ENCODE measurements at places on chromosomes 16 and 17.

- DNase-seq, result no peak
Observed at GRCh38 chr17:69143151-69143550, 1.5 kb upstream of the ABCA6 start.

- DNase-seq, result no peak
Observed at GRCh38 chr17:7466639-7467341, 12.6 kb downstream of the ZBTB4 start.

GRCh38 chr17:81142301-81143199 is 22.8 kb upstream of the PVALEF start:
- peak; percentile 75 for DNase-seq

DNA sequence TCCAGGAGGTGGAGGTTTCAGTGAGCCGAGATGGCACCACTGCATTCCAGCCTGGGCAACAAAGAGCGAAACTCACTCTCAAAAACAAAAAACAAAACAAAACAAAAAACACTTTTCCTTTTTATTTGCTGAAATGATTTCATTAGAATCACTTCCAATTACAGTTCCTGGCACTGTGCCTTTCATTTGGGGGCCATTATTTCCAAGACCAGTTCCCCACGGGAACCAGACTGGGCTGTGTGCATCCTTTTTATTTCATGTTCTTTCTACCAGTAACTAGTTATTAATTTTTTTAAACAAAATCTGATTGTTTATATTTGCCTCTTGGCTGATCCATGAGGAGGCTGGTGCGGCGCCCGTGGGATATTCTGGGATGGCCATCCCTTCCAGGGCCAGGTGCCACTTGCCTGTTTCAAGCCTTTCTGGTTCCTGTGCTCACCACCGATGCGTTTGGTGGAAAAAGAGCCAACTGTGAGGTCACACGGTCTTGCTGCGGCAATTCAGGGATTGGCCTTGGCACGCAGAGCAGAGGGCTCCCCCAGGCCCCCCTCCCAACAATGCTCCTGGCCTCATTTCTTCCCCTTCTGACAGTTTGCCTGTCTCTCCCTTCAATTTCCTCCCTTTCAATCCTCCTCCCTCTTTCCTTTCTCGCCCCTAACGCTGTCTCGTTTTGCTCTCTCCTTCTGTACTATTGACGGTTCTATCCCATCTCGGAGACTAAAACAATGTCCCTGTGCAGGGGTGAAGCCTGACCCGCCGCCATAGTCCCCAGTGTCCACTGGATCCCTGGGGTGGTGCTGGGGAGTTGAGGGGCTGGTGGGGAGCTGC is 13.4 kb downstream of the UBALD1 start:
- no peak for DNase-seq

DNA sequence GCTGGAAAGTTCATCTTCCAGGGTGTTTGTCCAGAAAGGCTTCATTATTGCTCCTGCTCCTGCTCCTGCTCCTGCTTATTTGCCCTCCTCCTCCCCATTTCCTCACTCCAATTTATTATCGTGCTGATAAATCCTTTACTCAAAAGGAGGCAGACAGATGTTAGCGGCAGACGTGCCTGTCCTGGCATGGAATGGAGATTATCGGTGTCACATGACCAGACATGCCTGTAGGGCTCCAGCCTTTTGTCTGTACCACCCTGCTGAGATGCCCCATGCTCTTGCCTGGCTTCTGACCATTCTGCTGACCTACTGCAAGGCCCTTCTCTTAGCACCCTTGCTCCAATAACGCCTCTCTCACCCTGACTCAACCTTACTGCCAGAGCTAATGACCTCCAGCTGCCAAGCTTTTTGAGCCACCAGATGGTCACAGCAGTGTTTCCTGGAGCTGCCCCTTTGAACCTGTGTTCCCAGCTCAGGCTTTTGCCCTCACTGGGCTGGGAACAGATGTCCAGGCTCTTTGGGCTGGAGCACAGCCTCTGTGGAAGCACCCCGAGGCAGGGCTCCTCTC is 12.8 kb downstream of the DNAH9 start:
- no peak for DNase-seq

GRCh38 chr17:29772981-29773380 is 150.3 kb upstream of the CORO6 start:
- DNase-seq, result no peak

DNA sequence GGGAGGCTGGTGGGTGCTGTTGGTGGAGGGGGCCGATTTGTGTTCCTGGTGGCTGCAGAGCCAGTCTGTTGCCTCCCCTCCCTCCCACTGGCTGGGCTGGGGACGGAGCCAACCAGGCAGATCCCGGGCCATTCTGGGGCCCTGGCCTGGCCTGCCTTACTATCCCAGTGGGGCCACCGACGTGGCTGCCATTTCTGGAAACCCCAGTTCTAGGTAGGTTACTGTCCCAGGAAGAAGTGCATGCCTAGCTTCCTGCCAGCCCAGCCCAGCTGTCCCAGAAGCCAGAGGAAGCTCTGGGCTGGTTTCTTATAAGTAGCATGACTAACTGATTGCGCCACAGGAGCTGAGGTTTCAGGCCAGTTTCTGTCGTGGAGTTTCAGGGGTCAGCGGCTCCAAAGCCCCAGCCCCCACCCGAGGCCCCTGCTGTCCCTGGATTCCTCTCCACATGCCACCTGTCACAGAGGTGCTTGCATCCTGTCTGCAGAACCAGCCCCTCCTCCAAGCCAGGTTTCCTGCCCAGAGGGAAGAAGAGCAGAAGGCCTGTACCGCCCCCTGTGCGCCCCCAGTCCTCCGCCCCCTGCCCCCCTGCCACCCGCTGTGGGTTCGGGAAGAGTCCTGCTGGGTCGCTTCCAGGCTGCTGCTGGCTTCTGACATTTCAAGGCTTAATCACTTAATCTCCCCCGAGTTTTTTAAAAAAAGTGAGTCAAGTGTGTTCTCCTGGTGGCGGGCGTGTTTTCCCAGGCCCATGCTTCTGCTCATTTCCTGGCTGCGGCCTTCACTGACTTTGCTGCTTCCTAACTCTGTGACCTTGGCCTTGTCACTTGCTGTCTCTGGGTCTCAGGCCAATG is 13.2 kb downstream of the IL4R start:
- peak; percentile 95 for DNase-seq

- no peak for DNase-seq
Observed at GRCh38 chr16:17104654-17105053, 366.1 kb downstream of the XYLT1 start.

Data from fibroblast of skin of scalp (primary cell).